Muscle of back (tissue), 13 donors: ENCODE measurements at places on chromosomes 6 and 20. TPM values are rescaled to one million over a fixed set of nuclear protein-coding genes. Genes with fewer than 3 reads are reported as not detected.

- DNase-seq: no peak
Observed at GRCh38 chr6:158607411-158608170, 37.0 kb downstream of the DYNLT1 start.

DNA sequence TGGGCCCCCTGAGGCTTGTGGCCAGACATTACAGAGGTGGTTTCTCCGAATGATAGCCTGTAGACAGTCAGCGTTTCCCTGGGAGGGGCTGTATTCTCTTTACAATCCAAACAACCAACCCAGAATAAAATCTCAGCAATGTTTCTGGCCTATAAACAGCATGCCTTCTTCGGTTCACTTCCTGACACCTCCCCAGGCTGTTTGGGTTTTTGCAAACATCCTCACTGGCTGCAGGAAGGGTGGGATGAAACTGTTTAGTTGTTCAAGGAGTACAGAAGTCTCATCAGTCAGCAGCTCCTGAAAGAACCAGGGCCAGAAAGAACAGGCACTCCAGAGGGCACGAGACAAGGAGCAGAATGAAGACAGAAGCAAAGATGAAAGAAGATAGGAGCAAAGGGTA is 350.0 kb downstream of the QKI start:
- DNase-seq: no peak

GRCh38 chr20:57677584-57677982 is 32.2 kb downstream of the PMEPA1 start:
- no peak for DNase-seq

The WFDC12 gene
- polyA plus RNA-seq: not detected

The SNAI1 gene
- polyA plus RNA-seq: 7.1 TPM

The PIGU gene
- polyA plus RNA-seq: 20.4 TPM

The BPIFB2 gene
- polyA plus RNA-seq: not detected

GRCh38 chr6:52310932-52311331 is 26.4 kb upstream of the MCM3 start:
- no peak for DNase-seq
